ENCODE measurements at places on chromosomes 5 and 9.

GRCh38 chr5:137370096-137371071 is 128.7 kb downstream of the SPOCK1 start:
- no peak for DNase-seq

- no peak for DNase-seq
Measured at GRCh38 chr9:74333384-74334032, 163.6 kb upstream of the RORB start.

GRCh38 chr9:34458959-34459340 is 345 bp downstream of the DNAI1 start:
- DNase-seq: no peak

- no peak for DNase-seq
Measured at GRCh38 chr5:115941051-115941675, 21.1 kb upstream of the LVRN start.

- no peak for DNase-seq
Measured at GRCh38 chr5:121638126-121638525, 213.6 kb upstream of the FTMT start.

- no peak for DNase-seq
Measured at GRCh38 chr5:132254321-132254977, 3.0 kb upstream of the PDLIM4 start.

- DNase-seq: no peak
Measured at GRCh38 chr5:157350939-157351801, 85.2 kb downstream of the CYFIP2 start.

DNA sequence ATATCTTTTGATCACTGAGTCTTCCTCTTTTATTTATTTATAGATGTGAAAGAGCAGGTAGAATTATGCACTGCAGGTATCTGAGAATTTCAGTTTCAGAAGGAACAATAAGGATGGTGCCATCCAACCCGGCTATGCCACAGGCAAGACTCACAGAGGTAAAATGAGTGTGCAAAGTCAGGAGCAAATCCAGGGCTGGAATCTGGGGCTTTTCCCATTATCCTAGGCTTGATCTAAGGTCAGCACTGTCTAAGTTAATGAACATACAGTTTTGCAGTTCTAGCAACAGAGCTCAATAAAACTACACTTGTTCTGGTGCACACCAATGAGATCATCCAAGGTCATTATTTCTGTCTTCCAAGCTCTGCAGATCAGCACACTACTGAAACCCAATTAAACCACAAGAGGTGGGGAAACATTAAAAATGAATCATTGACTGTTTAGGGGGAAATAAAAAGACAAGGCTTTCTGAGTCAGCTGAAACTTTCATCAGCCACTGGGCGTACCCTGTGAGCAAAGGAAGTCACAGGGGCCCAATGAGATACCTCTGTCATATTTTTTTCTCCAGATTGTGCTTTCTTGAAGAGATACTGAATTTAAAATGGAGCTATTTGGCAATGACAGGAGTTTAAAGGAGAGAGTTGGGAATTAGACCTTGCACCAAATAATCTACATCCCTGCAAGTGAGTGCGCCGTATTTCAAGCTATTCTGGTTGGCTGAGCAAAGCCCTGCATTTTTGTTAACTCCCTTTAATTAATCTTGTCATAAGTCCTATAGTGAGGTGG is 662.2 kb upstream of the ZNF608 start:
- DNase-seq: no peak

DNA sequence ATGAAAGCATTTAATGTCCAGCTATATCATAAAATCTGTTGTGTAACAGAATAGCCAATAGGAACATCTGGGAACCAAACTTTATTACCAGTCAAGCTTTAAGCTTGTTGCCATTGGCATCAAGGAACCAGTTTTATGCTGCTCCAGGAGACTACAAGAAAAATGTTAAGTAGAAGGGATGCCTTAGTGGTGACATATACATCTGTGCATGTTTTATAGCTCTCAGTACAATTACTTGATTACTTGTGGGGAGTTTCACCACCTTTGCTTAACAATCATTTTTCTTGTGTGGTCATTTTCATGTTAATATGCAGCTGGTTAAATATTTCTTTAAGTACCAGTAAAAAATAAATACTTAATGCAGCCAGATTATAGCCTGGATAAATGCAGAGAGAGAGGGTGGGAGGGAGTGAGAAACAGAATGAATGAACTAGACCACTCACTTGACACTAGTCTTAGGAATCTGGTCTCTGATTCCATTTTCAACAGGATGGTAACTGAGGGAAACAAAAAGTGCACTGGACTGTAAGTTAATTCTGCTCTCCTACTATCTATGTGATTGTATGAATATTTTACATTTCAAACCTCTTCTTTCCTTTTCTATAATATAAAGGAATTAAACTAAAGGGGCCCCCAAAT is 35.7 kb upstream of the LURAP1L start:
- DNase-seq: no peak

DNA sequence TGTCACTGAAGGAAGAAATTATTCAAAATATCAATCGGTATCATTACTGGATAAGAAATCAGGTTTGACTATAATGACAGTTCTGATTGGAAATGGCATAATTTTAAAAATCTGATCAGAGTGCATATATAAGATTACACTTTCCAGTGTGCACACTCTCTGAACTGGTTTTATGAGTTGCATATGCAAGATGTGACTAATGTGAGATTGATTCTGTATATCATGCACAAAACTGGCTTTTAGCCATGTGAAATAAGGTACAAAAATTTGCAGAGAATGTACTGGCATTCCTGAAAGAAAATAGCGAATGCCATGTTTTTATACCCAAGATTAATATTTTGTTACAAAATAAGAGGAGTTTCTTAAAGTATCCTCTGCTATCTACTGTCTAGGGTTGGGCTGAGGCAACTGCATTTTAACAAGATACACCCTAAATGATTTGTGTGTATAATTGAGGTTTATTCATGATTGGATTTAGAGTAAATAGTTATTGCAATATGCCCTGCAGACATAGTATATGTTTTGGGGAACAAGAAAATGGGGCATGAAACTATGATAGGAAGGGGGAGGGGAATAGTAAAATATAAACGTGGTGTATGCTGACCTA is 70.7 kb downstream of the LNPEP start:
- DNase-seq: no peak

GRCh38 chr9:135565141-135565628 is 3.6 kb downstream of the PAEP start:
- DNase-seq: no peak

DNA sequence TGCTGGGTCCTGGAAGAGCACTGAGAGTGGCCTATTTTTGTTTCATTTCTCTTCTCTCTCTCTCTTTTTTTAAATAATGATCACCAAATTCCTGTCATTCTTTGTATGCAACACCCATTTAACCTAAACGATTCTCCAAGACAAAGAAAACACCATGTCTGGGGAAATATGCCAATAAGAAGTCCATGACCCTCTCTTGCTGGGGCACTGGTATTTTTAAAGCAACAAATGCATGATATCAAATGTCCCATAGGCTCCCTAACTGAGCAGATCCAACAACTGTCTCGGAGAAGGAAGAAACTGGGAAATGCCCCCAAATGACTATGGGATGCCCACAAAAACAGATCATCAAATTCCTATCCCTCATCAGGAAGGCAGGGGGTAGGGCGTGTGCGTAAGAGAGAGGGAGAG is 567.4 kb downstream of the CCDC171 start:
- no peak for DNase-seq

DNA sequence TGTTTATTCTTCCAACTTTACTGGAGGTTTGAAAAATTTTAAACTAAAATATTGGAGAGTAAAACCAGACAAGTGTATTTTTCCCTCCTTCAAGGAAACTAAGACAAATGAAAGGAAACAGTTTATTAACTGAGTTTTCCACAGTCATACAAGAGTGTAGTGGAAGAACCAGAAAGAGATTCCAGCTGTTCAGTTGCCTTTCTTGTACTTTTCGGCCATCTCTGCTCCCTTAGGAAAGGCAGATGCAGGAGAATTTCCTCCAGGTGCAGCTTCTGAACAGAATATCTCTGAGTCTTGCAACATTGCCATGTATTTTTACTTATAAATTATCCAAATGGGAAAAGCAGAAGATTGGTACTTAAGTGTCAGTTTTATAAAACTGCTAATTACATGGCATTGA is 217.1 kb downstream of the MAST4 start:
- DNase-seq: no peak

- no peak for DNase-seq
Measured at GRCh38 chr5:181149355-181149754, 2.0 kb downstream of the OR2V2 start.

- no peak for DNase-seq
Measured at GRCh38 chr5:79560771-79561524, 47.0 kb upstream of the HOMER1 start.

DNA sequence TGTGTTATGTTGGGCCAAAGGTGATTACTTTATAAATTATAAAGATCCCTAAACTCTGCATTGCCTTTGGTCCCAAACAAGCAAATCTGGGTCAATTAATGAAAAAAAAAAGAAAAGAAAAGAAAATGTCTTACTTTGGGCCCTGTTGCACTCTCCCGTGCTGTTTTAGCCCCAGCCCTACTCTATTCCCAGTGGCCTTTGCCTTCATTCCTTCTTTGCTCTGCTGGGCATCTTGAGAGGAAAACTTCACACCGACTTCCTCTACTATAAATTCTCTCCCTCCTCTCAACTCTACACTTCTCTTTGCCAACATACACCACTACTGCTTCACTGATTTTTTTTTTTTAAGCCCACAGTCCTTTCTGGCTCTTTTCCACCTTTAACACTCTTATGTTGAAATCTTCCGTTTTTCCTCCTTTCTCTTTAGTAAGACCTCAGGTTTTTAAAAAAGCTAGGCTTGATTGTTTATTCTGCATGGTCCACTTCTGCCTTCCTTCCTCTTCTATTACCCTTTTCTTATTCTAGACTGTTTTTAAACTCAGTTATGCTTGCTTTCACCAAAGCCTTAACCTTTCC is 4.5 kb upstream of the MSMP start:
- DNase-seq: no peak

GRCh38 chr5:82100303-82101077 is 128.7 kb downstream of the ATG10 start:
- DNase-seq: no peak

GRCh38 chr9:135204177-135204576 is 116.7 kb downstream of the OLFM1 start:
- no peak for DNase-seq

DNA sequence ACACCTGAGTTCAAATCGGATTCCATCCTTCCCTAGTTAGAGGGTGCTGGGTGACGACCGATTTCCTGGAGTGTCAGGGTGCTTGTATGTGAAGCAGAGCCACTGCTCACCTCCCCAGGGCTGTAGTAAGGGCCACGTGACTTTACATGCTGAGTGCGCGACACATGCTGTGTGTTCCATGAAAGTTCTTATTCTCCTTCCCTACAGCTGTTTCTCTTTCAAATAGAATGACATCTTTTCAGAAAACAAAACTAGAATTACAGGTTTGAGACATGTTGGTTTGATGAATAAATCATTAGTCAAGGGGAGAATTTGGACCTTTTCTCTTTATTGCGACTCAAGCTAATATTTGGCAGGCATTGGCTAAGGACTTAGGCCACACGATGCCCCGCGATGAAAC is 113.1 kb downstream of the JMY start:
- DNase-seq: no peak

GRCh38 chr9:116162241-116162781 is 8.7 kb downstream of the PAPPA start:
- DNase-seq: no peak

- DNase-seq: no peak
Measured at GRCh38 chr5:147359101-147359500, 124.3 kb downstream of the STK32A start.

- no peak for DNase-seq
Measured at GRCh38 chr5:171624396-171624795, 161.2 kb upstream of the SMIM23 start.

- DNase-seq: no peak
Measured at GRCh38 chr5:39217365-39218281, 1.7 kb downstream of the FYB1 start.

DNA sequence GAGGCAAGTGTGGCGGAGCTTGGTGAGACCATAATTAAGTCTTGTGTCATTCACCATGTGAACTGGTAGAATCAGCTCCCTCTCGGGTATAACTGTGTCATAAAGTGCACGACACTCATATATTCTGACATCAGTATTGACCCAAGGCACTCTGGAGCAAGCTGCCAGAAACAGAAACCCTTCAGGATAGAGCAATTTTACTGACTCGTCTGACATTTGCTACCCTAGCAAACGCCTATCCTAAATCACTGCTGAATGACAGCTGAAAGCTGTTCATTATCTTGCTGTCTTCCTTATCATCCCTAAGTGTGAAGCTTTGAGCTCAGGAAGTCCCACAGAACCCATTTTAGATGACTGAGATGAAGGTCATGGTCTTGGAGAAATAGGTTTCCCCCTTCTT is 27.8 kb downstream of the PTCH1 start:
- no peak for DNase-seq

DNA sequence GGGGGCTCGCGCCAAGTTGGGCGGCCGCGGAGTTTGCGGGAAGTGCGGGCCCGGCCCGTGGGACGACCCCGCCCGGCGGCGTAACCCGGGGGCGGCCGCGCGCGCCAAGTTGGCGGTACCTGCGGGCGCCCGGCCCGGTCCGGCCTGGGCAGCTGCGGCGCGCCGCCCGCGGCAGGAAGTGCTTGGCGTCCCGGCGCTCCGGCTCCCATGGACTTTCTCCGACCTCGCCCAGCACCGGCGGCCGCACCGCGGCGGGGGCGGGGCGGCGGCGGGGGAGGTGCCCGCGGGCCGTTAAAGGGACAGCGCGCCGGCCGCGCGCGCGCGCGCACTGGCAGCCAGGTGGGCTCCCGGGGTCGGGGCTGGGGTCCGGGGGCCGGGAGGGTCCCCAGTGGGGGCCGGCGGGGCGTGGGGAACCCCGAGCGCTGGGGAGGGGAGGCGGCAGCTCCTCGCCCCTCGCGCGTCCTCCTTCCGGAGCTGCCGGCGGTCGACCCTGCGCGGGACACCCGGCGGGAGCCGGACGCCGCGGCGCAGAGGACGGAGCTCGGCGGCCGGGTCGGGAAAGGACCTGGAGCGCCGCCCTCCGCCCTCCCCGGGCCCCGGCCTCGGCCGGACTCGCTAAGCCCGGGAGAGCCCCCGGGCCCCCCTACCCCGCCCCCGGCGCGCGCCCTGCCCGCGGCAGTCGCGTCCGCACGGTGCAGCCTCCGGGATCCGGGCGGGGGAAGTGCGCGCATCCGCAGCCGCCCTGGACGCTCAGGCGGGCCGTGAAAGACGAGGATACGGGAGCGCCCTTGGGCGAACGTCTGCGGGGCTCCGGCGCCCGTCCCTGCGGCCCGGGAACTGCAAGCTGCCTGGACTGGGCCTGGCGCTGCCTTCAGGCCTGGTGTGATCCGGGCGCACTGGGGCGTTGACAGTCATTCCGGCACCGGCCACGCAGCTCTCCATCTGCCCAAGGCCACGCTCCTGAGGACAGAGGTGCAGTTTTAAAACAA is at the start of gene NACC2:
NACC2 (minus strand) TSS at position 220 of the 989 bp plus-strand sequence. CDS start 44,768 bp downstream, outside the sequence.
- no peak for DNase-seq

- DNase-seq: no peak
Measured at GRCh38 chr9:133779516-133780403, 41.6 kb upstream of the SARDH start.

GRCh38 chr9:95592931-95593330 is 76.2 kb upstream of the PTCH1 start:
- no peak for DNase-seq

All from activated CD4-positive, alpha-beta T cell treated with anti-CD3 and anti-CD28 coated beads, Interleukin-2, amount 50 U/mL, for 24 hours (primary cell).